Dermis microvascular lymphatic vessel endothelial cell (primary cell): ENCODE measurements at places on chromosomes 7 and 10. TPM values are rescaled to one million over a fixed set of nuclear protein-coding genes. Genes with fewer than 3 reads are reported as not detected.

The ZNF511 gene
- 21.5 and 23.7 TPM in 2 replicates for total RNA-seq

The IFIT1 gene
- total RNA-seq: 1.0 and 1.8 TPM in 2 replicates

The SLC16A9 gene
- total RNA-seq: 0.26 TPM in 1 of 2 replicates, not detected in the other

The MMP21 gene
- 0.13 and 0.51 TPM in 2 replicates for total RNA-seq

The FAM13C gene
- 2.3 and 3.3 TPM in 2 replicates for total RNA-seq

The BMPR1A gene
- 0.13 TPM in 2 replicates for total RNA-seq

The ZPBP gene
- not detected in 2 replicates for total RNA-seq
